ENCODE measurements at places on chromosomes 6 and 20. TPM values are rescaled to one million over a fixed set of nuclear protein-coding genes. Genes with fewer than 3 reads are reported as not detected.

The ATP5F1E gene
- total RNA-seq = 48.8 TPM

The ID1 gene
- total RNA-seq = 254 TPM

The MRPS10 gene
- total RNA-seq = 23.6 TPM

The ILRUN gene
- 24.0 TPM for total RNA-seq

The CASS4 gene
- total RNA-seq = 1.4 TPM

The RFX6 gene
- not detected for total RNA-seq
